ENCODE measurements at places on chromosomes 4 and X.
A peak's percentile ranks its signal among the peaks of the same experiment; 100 is the strongest.

- DNase-seq: no peak
Measured at GRCh38 chr4:48997962-48998361, 11.9 kb downstream of the CWH43 start.

GRCh38 chrX:130321550-130321949 is 18.2 kb upstream of the SLC25A14 start:
- no peak for DNase-seq

DNA sequence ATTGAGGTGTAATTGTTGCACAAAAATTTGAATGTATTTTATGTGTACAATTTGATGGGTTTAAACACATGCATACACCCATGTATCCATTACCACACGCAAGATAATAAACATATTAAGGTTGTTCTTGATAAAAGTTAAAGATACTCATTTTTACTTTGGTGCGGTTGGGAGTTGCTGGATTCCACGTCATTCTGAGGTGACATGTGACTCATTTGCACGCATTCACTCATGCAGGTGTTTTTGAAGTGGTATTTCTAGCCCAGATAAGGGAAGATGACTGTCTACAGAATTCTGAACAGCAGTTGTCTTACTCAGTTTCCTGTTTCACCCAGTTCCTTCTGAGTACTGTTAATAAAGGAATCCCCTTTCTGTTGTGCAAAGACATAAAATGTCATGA is 142.0 kb downstream of the RTL3 start:
- DNase-seq: peak; percentile 76

- DNase-seq: no peak
Measured at GRCh38 chrX:111917591-111917990, 41.6 kb downstream of the TRPC5OS start.

GRCh38 chr4:25694466-25694865 is 38.8 kb downstream of the SLC34A2 start:
- DNase-seq: no peak

- DNase-seq: no peak
Measured at GRCh38 chr4:189090174-189090814, 850.4 kb upstream of the FRG1 start.

- peak; percentile 41 for DNase-seq
Measured at GRCh38 chrX:71492231-71493065, 40.5 kb upstream of the OGT start.

- DNase-seq: no peak
Measured at GRCh38 chr4:98319021-98319420, 57.8 kb downstream of the RAP1GDS1 start.

GRCh38 chrX:153645151-153645550 is 1.9 kb upstream of the DUSP9 start:
- DNase-seq: no peak

DNA sequence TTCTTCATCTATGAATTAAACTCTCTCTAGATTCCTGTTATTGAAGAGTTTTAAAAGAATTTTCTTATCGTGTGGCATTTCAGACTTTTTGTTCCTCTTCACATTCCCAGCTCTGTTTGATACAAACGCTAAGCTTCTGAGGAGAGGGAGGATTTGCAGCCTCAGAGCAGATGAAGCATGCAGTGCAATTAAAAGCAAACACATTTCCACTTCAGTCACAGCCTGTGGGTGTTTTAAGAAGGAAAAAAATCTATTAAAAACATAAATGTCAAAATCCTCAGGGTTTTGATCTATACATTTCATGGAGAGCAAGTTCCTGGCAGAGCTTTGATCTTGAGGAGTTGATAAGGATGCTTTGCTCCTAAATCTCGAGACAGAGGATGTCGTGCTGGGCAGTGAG is 442.4 kb upstream of the BOD1L1 start:
- no peak for DNase-seq

DNA sequence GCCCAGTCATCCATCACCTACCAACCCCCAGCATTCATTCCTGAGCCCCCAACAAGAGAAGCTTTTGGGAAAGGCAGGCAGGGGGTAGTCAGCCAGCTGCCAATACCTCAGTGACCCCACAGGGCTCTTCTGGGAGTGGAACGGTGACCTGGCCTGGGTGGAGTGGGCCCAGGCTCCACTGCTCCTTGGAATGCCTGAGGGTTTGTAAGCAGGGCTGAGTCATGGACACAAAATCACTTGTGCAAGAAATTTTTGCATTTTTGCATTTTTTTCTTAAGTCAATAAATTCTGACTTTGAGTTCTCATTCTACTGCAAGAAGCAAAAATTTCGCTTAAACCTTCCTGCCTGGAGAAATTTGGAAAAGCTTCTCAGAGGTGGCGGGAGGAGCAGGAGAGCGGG is 18.5 kb downstream of the SORCS2 start:
- DNase-seq: no peak

- no peak for DNase-seq
Measured at GRCh38 chrX:125293850-125294780, 25.6 kb upstream of the TEX13C start.

DNA sequence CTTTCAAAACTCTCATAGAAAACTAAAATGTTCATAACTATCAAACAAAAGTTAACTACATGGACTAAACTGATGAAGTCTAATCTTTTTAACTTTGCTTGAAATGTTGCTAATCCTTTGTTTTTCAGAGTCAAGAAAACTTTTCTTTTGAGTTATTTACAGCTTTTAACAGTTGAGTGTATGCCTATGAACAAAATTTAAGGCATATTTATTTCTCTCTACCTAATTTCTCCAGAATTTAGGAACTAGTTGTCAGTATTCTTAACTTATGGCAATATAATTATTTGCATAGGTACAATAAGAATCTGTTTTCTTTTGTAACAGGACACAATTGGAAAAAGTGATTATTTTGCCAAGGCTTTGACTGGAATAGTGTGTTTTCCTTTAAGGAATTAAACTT is 23.8 kb downstream of the TENM3 start:
- DNase-seq: no peak

DNA sequence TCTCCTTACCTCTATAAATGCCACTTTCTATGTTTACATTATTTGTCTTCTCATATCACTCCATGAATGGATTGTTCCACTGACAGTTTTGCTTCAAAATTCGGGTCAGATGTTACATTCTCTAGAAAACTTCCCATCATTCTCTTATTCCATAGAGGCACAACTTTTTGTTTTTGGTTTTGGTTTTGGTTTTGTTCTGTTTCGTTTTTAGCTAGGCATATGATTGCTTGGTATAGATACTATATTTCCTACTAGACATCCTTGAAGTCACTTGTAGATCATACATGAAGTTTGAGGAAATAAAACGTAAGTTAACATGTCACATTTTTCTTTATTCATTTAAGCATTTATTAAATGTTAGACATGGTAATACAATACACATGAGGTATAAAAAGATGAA is 961.0 kb downstream of the PCDH18 start:
- DNase-seq: no peak

DNA sequence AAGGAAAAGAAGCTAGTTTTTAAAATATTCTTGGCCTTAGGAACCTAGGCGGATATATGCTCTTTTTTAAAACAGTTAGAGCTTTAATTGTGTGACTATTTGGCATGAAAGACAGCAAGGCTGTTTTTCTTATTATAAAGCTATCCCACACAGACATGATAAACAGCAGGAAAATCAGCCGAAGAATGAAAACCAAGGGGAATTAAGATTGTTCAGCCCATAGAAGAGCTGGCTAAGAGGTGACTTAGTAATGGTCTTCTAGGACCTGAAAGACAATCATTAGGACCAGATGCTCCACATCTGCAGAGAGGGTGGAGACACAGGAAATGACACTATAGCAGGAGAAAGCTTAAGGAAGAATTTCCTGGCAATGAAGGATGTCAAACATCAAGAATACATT is 171.4 kb upstream of the NRK start:
- DNase-seq: no peak

DNA sequence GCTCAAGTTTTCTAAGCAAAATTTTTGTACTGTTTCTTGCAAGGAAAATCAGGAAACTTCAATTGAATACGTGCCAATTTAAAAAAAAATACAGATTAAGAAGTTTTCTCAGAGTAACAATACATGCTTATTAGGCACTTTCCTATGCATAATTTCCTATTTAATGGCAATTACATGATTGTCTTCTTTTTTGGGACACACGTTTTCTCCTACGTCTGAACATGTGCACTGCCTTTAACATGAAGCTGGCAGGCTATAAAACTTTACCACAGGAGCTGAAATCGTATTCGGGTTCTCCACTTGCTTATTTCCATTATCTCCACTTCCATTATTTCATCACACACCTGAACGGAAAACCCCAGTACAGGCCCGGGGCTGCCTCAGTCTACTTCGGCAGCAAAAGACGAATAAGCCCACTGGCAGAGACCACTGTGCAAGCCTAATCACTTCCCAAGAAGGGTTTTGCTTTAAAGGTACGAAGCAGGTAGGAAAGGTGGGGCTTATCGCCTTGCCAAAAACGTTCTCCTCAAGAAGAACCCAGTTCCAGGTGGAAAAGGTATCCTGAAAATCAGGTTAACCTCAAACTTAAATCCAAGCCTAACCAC is 575 bp downstream of the RCHY1 start:
- DNase-seq: no peak

GRCh38 chr4:159308566-159309340 is 205.9 kb downstream of the RAPGEF2 start:
- DNase-seq: no peak

- DNase-seq: peak; percentile 33
Measured at GRCh38 chrX:136710325-136710951, 62.5 kb downstream of the CD40LG start.

GRCh38 chrX:3295731-3296130 is 50.7 kb downstream of the MXRA5 start:
- no peak for DNase-seq

DNA sequence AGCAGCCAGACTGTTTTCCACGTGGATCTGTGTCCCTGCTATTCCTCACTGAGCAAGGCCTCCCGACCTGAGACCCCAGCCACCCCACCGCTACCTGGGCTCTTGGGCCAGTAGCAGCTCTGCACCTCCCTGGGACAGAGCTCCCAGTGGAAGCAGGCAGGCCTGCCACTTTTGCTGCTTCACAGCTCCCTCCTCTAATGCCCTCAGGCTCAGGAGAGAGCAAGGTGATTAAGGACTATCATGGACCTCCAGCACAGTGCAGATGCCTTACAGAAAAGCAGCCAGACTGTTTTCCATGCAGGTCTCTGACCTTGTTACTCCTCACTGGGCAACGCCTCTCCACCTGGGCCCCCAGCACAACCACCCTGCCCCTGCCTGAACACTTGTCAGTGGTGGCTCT is 37.0 kb downstream of the AWAT2 start:
- no peak for DNase-seq

- DNase-seq: no peak
Measured at GRCh38 chr4:21964762-21965319, 16.3 kb upstream of the KCNIP4 start.

- no peak for DNase-seq
Measured at GRCh38 chr4:74890341-74890740, 42.6 kb upstream of the PARM1 start.

DNA sequence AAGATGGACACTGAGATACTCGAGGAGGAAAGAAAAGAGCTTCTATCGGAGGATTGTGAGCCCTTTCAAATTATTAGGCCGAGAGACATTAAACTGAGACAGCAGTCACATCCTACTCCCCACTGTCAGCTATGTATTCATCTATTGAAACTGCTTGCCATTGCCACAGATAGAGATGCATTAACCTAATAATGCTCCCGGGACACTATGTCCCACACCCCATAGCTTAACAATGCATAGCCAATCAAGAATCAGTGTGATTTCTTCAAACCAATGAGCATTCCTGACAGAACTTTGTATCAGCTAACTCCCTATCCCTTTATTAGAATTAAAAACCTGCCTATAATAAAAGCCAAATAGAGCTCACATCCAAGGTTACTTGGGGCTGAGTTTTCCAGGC is 118.1 kb upstream of the NEIL3 start:
- no peak for DNase-seq

GRCh38 chr4:76492055-76492454 is 57.0 kb downstream of the SHROOM3 start:
- no peak for DNase-seq

DNA sequence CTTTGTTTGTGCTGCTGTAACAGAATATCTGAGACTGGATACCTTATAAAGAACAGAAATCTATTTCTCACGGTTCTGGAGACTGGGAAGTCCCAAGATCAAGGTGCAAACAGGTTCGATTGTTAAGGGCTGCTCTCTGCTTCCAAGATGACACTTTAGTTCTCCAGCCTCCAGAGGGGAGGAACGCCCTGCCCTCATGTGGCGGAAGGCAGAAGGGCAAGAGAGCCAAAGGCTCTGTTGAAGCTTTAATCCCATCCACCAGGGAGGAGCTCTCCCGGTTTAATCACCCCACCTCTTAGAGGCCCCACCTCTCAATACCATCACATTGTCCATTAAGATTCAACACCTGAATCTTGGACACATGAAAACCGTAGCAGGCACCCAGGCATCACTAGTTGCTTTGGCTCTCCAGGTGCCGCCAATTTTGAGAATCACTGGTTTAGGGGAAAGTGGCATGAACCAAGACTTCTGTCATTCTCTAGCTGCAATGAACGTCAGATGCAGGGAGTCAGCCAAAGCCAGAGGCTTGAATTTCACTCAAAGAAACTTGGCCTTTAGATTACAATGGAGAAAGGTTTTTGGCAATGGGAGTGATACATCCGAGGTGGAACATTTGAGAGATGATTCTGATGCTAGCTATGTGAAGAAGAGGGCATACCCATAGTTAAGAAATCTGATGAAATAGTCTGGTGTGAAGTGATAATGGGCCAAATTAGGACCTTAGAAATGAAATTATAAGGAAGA is 15.7 kb downstream of the FHL1 start:
- DNase-seq: peak; percentile 72

GRCh38 chr4:155248002-155248896 is 39.8 kb downstream of the NPY2R start:
- DNase-seq: no peak

- no peak for DNase-seq
Measured at GRCh38 chrX:96721354-96721753, 36.7 kb downstream of the DIAPH2 start.

DNA sequence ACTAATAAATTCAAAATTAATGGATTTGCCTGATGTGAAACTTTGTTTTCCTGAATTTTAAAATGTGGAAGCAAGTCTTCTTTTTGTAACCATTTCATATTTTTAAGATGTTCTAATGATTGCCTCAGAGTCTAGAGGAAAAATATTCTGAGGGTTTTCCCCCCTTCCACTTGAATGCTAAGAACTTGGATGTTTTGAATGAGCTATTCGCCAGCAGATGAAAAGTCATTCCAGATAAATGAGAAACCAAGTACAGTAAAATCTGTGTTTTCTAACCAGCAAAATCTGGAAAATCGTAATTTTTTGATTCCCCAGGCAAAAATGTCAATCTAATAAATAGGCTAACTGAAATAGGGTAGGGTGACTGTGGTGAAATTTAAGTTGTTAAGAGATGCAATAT is 45.6 kb downstream of the SLIT2 start:
- DNase-seq: no peak

Data from activated naive CD4-positive, alpha-beta T cell treated with anti-CD3 and anti-CD28 coated beads for 36 hours (primary cell).